ENCODE measurements at places on chromosomes 6 and 20. TPM values are rescaled to one million over a fixed set of nuclear protein-coding genes. Genes with fewer than 3 reads are reported as not detected.

DPPA5 gene
- total RNA-seq: not detected

GRCh38 chr6:79453558-79454042 lies 83.6 kb downstream of the LCA5 start:
- no peak for DNase-seq
- H3K27me3 ChIP-seq: no peaks in the 10 kb centered on the region
- H3K4me1 ChIP-seq: no peaks in the 10 kb centered on the region

DNA sequence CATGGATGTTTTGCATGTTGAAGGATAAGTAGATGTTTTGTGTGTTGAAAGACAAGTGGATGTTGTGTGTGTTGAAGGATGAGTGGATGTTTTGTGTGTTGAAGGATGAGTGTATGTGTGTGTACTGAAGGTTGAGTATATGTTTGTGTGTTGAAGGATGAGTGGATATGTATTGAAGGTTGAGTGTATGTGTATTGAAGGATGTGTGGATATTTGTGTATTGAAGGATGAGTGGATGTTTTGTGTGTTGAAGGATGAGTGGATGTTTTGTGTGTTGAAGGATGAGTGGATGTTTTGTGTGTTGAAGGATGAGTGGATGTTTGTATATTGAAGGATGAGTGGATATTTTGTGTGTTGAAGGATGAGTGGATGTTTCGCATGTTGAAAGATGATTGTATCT lies 325.0 kb downstream of the CDH4 start:
- no peak for DNase-seq
- no peaks in the 10 kb centered on the region for H3K36me3 ChIP-seq
- H3K27me3 ChIP-seq: no peaks in the 10 kb centered on the region
- no peak overlapping the region for H3K4me3 ChIP-seq

- no peaks in the 10 kb centered on the region for H3K27me3 ChIP-seq
- H3K36me3 ChIP-seq: peaks cover 3% of the 10 kb centered on the region
- no peak for DNase-seq
- no peak overlapping the region for H3K27ac ChIP-seq
These were observed 2.3 kb upstream of the DLK2 start for GRCh38 chr6:43457643-43458042.

DNA sequence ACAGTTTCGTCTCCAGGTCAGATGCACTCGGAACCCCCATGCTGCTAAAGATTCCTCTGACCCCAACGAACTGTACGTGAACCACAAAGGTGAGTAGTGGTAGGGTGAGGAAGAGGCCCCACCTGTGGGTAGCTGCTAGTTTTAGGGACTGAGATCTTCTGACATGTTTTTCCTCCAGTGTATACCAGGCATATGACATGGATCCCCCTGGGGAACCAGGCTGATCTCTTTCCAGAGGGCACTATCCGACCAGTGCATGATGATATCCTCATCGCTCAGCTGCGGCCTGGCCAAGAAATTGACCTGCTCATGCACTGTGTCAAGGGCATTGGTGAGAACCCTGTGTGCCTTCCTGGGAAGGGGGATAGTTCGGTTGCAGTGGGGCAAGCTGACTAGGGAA lies 3.2 kb downstream of the POLR1C start:
- peaks cover 69% of the 10 kb centered on the region for H3K36me3 ChIP-seq
- no peaks in the 10 kb centered on the region for H3K27me3 ChIP-seq
- no peak for DNase-seq
- no peak overlapping the region for H3K4me3 ChIP-seq
- H3K27ac ChIP-seq: no peak overlapping the region
